Stimulated activated CD4-positive, alpha-beta T cell treated with anti-CD3 and anti-CD28 coated beads, Interleukin-15, amount 100 ng/mL, for 48 hours (primary cell): ENCODE measurements at places on chromosomes 1 and 21.

GRCh38 chr1:155970531-155971167, 7.7 kb downstream of the ARHGEF2 start:
- DNase-seq, result no peak

DNA sequence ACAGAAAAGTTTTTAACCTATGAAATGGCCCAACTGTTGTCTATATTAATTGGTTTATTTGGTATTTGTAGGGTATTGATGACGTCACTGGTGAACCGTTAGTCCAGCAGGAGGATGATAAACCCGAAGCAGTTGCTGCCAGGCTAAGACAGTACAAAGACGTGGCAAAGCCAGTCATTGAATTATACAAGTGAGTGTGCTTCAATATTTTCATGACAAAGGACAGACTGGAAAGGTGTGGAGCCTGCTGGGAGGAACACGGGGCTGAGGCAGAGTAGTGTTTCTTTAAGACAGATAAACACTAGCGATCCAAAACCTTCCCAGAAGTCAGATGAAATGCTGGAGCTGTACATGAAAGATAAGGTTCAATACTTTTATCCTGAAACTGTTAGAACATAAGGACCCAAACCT, 76.7 kb downstream of the AK4 start:
- DNase-seq, result no peak

DNA sequence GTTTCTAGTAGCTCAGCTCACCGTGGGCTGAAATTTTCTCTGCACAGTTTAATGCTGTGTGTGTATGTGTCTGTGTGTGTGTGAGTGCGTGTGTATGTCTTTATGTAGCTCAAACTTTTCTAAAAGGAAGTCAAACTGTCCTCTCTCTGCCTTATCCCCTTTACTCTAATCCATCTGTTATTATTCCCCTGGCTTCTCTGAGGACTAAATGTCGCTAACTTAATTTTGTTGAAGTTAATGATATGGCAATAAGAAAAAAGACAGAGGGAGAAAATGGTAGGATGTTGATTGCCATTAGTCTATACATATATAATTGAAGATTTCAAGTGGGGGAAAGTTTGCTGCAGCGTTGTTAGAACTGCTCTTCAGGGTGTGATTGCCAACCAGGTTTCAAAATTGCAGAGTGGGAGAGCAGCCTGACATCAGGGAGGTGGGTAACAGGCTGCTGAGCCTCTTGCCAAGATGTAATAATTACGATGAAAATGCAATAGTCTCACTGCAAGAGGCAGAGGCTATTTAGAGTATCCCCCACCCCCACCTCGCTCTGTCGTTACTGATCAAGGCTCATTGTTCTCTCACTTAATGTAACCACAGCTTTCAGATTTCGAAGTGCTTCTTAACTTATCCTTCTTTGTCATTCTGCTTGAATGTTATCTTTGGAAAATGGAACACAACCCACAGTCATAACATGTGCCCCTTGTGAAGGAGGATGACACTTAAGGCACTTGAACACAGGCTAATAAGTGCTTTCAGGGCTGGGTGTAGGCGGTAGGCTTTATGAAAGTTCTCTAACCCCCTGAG, 559.0 kb upstream of the PLXNA2 start:
- no peak for DNase-seq

- DNase-seq, result no peak
Observed at GRCh38 chr1:172142324-172142723, 278.2 kb upstream of the C1orf105 start.

DNA sequence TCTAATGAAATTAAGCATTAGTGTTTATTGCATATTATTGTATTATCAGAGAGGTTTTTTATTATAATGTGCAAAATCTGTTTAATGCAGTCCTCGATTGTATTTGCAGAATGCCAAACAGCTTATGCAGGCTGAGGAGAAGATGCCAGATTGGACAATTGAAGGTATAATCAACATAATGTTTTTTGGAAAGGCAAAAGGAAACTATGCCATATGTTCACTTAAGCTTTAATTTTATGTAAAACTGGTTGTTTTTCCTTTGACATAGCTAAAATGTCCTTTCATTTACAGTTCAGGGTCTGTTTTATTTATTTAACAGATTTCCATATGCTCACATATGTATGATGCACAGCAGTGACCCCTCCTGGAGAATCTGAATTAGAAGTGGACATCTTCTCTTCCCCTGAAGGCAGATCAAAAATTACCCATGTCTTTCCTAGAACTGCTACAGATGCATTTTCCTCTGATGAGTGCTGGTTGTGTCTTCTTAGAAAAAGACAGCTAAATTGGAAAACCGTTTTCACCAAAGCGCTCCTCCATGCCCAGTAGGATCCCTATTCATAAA, 143.5 kb upstream of the USH2A start:
- DNase-seq, result no peak

DNA sequence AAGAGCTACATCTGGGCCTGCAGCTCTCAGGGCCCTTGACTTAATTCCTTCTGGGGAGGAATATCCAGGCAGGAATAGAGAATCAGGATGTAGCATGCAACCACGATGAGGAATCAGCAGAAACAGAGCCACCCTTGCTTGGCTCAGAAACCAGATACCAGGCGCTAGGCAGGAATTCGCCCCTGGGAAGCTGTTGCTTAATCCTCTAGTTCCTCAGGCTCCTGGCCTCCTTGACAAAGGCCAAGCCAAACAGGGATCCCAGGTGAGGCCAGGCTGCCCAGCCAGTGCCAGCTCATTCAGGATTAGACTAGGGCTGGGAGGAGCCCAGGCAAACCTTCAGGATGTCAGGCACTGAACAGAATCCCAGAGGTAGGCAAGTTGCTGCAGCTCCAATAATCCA, 48.2 kb upstream of the IRF2BP2 start:
- no peak for DNase-seq

DNA sequence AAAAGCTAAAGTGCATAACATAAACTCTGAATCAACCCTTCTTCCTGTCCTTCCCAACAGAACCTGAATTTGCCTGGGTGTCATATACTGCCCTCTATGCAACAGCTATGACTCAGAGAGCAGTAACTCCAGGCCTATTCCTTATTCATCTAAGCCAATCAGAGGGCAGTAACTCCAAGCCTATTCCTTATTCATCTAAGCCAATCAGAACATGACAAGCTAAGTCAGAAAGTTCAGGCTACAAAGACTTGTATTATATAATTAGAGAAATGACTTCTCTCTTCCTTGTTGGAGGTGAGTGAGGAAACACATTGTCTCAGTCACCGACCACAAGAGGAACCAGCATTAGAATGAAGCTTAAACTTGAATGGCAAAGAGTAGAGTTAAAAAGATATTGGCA, 26.2 kb upstream of the TADA1 start:
- no peak for DNase-seq

DNA sequence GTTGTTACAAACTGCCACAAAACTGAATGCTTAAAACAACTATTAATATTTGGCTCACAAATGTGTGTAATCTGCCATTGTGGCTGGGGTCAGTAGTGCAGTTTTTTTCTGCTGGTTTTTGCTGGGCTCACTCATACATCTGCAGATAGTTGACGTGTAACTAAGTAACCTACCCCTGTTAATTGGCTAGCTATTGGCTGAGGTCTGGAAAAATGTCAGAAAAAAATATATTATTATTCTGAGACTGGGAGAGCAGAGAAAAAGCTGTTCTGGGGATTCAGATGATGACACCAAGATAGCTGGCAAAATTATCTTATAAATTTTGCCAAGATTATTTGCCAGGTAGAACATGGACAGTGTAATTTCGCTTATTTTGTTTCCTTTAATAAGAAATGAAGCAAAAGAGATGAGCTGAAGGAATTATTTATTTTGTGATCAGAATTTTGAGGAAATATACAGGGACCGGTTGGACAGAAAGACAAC, 616.1 kb upstream of the ADAMTS5 start:
- DNase-seq, result no peak

- DNase-seq, result no peak
Observed at GRCh38 chr21:28654406-28654805, 338.3 kb downstream of the LTN1 start.

DNA sequence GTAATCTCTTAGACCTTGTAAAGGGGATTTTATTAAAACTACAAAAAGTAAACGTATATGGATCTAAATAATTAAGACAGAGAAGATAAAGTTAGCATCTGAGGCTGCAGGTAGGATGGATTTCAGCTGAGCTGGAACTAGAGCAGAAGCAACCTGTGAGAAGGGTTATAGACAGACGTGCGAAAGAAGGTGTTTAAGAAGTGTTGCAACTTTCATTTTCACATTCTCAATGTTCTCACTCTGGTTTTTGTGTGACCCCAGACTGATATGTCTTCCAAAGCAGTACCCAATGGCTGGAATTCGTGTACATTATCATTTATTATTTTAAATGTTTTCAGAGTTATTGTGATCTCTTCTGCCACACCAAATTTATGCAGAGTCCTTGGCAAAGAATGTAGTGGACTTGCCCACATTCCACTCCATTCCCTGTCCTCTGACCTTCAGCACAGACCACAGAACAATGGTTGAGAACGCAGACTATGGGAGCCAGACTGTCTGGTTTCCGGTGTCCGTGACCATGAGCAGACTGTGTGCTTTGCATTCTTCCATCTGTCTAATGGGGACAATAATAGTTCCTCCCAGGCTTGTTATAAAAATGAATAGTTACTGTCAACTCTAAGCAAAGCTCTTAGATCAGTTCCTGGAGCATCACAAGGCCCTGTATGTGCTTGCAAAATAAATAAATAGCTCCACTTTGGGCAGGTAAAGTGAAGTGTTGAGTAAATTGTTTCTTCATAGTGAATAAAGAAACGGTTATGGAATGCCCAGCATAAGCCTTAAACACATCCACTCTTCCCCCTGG, 140.6 kb upstream of the SAMSN1 start:
- no peak for DNase-seq

DNA sequence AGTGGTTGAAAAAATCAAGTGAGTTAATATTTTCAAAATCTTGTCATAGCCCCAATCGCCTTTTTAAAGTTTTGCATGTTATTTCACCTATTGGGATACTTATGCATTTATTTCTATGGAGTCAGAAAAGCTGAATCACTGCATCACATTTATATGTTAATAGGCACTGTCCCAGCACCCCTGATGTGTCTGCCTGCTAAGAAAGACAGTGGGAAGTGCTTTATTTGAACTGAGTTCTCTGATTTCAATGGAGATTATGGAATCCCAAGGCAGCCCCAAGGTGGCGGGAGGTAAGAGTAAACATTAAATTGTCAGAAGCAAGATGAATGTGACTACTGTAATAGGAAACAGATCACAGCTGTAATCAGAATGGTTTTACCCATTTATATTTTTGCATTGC, 2225.7 kb downstream of the NCAM2 start:
- DNase-seq, result no peak

- DNase-seq, result no peak
Observed at GRCh38 chr1:227547310-227548118, 15.8 kb upstream of the ZNF678 start.

- DNase-seq, result no peak
Observed at GRCh38 chr1:242196101-242196500, 197.2 kb upstream of the MAP1LC3C start.

GRCh38 chr1:27522432-27523336, 32.7 kb upstream of the WASF2 start:
- DNase-seq, result peak; percentile 59

GRCh38 chr1:177135250-177135649, 29.3 kb downstream of the ASTN1 start:
- DNase-seq, result no peak

GRCh38 chr21:34284666-34285065, 79.1 kb upstream of the KCNE2 start:
- no peak for DNase-seq

DNA sequence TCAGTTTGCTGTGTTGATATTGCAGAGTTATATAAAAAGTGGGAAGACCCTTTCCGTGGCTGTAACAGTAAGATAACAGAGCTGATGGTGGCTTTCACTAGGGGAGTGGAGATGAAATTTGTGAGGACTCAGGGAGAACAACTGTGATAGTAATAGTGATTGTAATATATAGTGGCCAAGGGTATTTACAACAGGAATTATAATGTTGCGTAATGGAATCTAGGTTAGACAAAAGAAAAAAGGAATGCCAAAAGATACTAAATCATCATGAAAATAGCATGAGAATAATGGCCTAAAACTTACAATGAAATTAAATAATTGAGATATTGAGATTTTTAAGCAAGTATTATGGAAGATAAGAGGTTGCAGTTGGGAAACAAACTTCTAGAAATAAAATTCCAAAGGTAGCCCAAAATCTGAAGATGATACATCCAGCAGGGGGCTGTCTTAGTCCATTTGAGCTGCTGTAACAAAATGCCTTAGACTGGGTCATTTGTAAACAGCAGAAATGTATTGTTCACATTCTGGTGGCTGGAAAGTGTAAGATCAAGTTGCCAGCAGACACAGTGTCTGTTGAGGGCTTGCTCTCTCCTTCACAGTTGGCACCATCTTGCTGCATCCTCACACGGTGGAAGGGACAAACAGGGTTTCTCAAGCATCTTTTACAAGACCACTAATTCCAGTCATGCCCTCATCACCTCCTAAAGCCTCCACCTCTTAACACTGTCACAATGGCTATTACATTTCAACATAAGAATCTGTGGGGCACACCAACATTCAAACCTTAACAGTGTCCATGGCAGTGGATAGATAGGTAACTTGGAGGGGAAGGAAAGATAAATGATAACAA, 711.2 kb downstream of the MRPL39 start:
- DNase-seq, result no peak

- DNase-seq, result peak; percentile 41
Observed at GRCh38 chr1:226763905-226764264, 24.8 kb upstream of the ITPKB start.

- DNase-seq, result no peak
Observed at GRCh38 chr1:56409112-56409691, 170.2 kb downstream of the PLPP3 start.

- no peak for DNase-seq
Observed at GRCh38 chr1:119101563-119101962, 38.9 kb downstream of the WARS2 start.

- DNase-seq, result no peak
Observed at GRCh38 chr1:164602101-164602422, 43.1 kb downstream of the PBX1 start.

GRCh38 chr1:111735858-111736544, 3.2 kb downstream of the INKA2 start:
- no peak for DNase-seq

DNA sequence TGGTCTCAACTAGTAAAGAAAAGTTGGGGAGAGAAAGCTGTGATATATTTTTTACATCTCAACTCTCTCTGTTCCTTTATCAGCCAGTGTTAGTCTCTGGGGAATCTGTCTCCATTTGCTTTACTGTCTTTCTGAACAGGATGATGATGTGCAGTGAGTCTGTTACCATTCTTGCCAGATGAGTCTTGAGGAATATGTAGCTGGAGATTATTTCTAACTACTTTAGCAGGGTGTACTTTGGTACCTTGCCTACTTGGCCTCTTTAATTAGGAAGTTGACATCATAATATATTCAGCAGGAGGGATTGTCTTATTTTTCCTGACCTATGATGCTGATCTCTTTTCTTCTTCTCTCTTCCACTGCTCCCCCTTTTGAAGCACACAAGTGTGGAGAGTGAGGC, 15.7 kb upstream of the HAX1 start:
- no peak for DNase-seq

GRCh38 chr1:181089017-181089675, 646 bp downstream of the IER5 start:
- peak; percentile 19 for DNase-seq

GRCh38 chr1:30728832-30729638, 5.7 kb upstream of the MATN1 start:
- no peak for DNase-seq

GRCh38 chr1:221347706-221348105, 394.2 kb downstream of the DUSP10 start:
- DNase-seq, result no peak
